ENCODE measurements at places on chromosomes 16 and 17. TPM values are rescaled to one million over a fixed set of nuclear protein-coding genes. Genes with fewer than 3 reads are reported as not detected.
A peak's percentile ranks its signal among the peaks of the same experiment; 100 is the strongest.

The EVI2B gene
- total RNA-seq = not detected

DNA sequence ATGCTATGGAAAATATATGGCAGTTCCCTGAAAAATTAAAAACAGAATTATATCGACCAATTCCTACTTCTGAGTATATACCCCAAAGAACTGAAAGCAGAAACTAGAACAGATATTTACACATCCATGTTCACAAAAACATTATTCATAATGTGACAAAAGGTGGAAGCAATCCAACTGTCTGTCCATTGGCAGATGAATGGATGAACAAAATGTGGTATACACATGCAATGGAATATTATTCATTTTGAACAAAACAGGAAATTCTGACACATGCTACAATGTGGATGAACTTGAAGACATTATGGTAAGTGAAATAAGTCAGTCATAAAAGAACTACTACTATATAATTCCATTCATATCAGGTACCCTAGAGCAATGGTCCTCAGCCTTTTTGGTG lies 263.5 kb upstream of the AXIN2 start:
- DNase-seq = peak; percentile 77

DNA sequence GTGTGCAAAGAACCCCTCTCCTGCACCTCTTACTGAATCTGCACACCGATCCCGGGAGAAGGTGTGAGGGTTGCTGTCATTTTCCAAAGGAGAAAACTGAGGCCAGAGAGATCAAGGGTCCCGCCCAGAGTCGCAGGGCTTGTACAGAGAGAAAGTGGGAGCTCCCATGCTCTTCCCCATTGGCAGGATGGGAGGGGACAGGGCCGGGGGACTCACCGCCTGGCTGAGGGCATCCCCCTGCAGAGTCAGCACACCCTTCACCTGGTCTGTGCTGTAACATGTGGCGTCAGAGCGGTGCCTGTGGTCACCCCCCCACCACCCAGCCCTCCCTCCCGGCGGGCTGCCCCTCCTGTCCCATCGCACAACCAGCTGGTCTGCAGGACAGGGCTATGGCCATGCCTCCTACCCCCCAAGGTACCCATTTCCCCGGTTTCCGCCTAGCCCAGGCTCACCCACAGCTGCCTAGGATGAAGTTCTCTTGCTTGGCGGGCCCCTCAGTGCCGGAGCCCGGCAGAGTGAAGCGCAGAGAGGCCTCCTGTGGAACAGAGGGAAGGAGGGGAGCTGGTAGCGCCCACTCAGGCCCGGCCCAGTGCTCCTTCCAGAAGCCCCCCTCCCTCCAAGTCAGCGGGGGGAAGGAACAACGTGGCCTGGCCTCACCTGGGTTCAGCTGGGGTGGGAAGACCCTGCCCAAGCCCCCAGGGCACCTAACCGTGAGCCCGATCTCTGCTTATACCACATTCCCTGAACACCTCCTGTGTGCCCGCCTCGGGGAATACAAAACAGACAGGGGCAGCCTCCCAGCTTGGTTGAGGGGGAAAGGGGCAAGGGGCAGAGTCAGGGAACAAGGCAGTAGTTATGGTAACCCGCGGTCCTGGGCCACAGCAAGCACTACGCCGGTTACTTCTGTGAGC lies 1.1 kb downstream of the ROGDI start:
- no peak for DNase-seq

DNA sequence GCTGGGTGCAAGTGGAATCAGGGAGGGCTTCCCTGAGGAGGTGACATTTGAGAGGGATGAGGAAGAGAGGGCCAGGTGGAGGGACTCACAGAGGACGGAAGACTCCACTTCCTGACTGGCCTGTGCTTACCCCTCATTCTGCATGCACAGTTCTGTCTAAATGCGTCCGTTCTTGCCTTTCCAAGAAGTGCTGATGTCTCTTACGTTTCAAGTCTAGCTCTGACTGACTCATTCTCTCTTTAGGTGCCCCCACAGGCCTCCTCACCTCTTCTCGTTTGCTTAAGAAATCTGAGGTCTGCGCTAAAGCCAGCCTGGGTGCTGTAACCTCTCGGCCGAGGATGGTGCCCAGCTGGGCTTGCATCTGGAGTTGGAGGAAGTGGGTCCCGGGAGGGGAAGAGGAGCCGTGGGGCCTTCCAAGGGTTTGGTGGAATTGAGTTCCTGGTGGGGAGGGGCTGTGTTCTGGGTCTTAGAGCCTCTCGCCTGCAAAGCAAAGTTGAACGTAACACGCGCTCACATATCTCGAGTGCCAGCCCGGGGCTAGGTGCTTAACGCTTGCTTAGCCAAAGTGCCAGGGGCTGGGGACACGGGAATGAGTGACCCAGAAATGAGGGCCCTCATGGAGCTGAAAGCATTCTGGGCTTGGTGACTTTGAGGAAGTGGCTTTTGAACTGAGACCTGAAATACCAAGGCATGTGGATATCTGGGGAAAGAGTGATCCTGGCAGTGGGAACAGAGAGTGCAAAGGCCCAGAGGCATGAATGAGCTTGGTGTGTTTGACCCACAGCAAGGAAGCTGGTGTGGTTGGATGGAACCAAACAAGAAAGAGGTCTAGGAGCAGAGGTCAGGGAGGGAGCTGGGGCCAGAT lies 4.8 kb downstream of the IL4R start:
- DNase-seq = peak; percentile 39

DNA sequence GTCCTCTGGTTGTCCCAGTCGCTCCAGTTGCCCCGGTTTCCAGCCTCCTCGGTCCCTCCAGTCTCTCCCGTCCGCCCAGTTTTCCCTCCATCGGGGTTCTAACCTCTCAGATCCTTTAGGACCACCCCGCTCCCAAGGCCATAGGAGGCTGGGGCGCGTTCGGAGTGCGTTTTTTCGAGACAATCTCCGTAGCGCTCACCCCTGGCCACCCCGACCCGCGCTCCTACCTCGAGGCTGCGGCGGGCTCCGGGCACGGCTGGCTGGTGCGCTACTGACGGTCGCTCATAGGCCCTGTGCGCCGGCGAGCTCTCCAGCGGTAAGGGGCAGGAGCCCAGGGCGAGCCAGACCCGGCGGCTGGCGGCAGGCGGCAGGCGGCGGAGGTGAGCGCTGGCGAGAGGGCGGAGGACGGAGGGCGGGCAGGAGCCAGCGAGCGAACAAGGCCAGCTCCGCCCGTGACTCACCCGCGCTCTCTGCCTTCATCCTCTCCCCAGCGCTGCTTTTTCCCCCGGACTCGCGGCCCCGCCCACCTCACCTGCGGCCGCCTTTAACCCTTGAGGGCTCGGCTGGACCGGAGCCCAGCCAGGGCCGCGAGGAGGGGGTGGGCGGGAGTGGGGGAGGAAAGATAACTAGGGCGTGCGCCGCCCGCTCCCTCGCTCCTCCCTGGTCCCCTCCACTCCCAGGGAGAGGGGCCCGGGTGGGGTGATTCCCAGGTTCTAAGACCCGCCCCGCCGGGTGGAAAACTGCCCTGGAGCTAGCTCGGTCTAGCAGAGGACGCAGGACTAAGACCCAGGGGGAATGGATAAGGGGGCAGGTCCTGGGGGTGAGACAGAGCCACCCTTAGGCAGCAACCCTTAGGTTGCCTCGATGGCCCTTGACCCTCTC lies at the start of gene SP6:
SP6 (minus strand) TSS at position 472 of the 882 bp plus-strand sequence. CDS start 2,734 bp downstream, outside the sequence.
- DNase-seq = peak; percentile 75

- no peak for DNase-seq
These were observed 118.4 kb upstream of the NOG start for GRCh38 chr17:56475116-56475515.

DNA sequence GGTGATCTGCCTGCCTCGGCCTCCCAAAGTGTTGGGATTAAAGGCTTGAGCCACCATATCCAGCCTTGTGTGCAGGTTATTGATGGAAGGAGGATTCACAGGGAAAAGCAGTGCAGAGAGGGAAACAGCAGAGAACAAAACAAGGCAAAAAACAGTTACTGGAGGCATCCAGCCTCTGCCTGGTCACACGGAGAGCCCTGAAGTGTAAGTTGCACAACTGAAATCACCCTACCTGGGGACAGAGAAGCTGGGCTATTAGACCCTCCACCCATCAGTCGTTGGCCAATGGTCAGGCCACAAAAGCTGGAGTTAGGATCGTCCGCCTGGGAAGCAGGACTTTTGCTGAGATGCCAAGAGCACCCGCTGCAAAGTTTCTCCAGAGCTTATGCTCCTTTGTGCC lies 57.9 kb upstream of the BCO1 start:
- no peak for DNase-seq

The TMEM114 gene
- not detected for total RNA-seq

The DHRS7C gene
- total RNA-seq = not detected

DNA sequence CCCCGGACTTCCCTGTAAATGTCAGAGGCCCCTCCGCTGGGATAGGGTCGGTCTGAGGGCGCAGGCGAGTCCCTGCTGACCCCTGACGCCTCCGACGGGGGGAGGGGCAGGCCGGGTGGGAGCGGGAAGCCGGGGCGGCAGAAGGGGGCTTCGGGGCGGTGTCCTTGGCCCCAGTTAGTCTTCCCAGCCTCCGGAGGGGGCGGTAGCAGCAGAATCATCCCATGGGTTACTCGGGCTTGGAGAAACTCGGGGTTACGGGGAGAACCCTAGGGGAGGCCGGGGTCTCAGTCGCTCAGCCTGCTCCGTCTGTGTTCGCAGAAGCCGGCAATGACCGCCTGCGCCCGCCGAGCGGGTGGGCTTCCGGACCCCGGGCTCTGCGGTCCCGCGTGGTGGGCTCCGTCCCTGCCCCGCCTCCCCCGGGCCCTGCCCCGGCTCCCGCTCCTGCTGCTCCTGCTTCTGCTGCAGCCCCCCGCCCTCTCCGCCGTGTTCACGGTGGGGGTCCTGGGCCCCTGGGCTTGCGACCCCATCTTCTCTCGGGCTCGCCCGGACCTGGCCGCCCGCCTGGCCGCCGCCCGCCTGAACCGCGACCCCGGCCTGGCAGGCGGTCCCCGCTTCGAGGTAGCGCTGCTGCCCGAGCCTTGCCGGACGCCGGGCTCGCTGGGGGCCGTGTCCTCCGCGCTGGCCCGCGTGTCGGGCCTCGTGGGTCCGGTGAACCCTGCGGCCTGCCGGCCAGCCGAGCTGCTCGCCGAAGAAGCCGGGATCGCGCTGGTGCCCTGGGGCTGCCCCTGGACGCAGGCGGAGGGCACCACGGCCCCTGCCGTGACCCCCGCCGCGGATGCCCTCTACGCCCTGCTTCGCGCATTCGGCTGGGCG lies 542 bp downstream of the GUCY2D start:
- peak; percentile 19 for DNase-seq

GRCh38 chr16:20902426-20902825 lies 1.9 kb downstream of the LYRM1 start:
- no peak for DNase-seq

The SSTR5 gene
- total RNA-seq = 0.22 TPM

GRCh38 chr17:4950075-4950745 lies 709 bp upstream of the ENO3 start:
- DNase-seq = peak; percentile 57

The HOXB1 gene
- not detected for total RNA-seq

GRCh38 chr16:73976644-73977043 lies 320.0 kb upstream of the PSMD7 start:
- no peak for DNase-seq

DNA sequence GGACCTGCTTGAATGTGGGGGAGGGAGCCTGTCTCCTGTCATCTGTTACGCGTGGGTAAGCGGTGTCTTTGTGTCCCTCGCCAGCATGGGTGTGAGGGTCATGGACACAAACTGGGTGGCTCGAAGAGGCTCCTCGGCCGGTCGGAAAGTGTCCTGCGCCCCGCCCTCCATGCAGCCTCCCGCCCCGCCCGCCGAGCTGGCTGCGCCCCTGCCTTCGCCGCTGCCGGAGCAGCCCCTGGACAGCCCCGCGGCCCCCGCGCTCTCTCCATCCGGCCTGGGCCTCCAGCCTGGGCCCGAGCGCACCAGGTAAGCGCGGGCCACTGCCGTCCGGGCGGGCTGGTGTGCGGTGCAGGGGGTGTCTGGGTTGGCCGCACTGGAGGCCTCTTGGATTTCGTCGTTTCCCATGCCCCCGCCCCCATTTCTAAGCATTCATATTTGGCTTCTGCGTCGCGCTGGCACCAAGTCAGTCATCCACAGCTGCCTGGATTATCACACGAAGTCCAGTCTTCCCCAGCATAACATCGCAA lies 43.8 kb downstream of the ELAC2 start:
- no peak for DNase-seq

GRCh38 chr17:65139101-65139764 lies 2.1 kb downstream of the RGS9 start:
- DNase-seq = no peak

The BICDL2 gene
- not detected for total RNA-seq

GRCh38 chr17:34443619-34444469 lies 80.8 kb upstream of the CCL1 start:
- peak; percentile 3 for DNase-seq

GRCh38 chr17:147796-148740 lies 10.7 kb downstream of the SCGB1C2 start:
- no peak for DNase-seq

DNA sequence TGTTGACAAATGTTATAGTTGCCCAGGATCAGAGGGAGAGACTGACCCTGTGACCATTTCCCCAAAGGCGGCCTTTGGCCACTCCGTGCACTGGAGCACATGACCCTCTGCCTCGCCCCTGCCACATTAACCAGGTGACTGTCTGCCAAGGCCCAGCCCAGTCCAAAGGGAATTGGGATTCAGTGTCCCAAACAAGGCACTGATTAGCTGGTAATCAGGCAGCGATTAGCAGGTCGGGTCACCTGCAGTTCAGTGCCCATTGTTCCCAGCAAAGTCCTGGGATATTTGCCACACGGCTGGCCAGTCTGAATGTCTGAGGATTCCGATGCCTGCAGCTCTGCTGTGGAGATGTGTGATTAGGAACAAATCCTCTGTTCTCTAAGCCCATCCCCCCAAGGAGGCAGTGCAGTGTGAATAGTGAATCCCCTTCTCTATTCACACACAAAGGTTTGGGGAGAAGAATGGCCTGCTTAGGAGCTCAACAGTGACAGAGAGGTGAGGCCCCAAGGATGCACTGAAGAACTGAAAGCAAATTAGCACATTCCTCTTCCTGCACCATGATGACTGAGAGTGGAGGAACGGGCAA lies 123.1 kb upstream of the MAF start:
- DNase-seq = no peak

- no peak for DNase-seq
These were observed 30.2 kb upstream of the JPT2 start for GRCh38 chr16:1647856-1648255.

The HAGH gene
- 71.8 TPM for total RNA-seq

The SNX20 gene
- 0.20 TPM for total RNA-seq

The PPP1R27 gene
- not detected for total RNA-seq

DNA sequence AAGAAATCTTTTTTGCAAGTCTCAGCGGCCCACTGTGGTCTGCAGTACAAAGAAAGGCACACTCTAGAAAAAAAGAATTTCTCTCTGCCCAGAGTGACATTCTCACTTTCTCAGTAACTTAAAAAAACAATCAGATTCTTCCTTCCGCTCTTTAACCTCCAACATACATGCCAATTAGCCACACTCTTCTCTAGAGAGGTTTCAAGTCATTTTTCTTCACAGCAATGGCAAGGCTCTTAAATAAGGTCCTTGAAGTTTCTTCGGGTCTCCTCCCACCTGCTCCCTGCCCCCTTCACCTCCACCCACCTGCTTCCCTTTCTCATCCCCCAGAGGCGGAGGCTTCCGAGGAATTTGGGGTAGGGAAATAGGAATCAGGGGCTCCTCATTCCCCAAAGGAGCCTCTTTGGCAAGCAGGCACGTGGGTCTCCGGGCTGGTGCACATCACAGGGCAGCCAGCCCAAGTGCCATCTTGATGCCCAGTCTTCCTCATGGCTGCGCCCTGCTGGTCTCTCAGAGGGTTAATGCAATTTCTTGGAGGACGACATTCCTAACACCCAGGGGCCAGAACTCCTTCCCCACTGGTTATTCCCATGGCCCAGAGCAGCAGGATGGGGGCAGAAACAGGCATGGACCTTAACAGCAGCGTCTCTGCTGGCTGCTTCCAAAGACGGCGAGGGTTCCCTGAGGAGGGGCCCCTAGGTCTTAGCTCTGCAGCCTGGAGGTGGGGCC lies 855 bp upstream of the MEOX1 start:
- DNase-seq = no peak

Data from lung microvascular endothelial cell (primary cell).